GM18507 (cell line): ENCODE measurements at places on chromosomes 13 and 19.

GRCh38 chr19:40266119-40266518 lies 19.0 kb downstream of the AKT2 start:
- no peak for DNase-seq

GRCh38 chr19:52142001-52142595 lies 2.4 kb upstream of the ZNF616 start:
- DNase-seq = no peak

GRCh38 chr13:113789167-113789566 lies 30.1 kb downstream of the TMEM255B start:
- no peak for DNase-seq

DNA sequence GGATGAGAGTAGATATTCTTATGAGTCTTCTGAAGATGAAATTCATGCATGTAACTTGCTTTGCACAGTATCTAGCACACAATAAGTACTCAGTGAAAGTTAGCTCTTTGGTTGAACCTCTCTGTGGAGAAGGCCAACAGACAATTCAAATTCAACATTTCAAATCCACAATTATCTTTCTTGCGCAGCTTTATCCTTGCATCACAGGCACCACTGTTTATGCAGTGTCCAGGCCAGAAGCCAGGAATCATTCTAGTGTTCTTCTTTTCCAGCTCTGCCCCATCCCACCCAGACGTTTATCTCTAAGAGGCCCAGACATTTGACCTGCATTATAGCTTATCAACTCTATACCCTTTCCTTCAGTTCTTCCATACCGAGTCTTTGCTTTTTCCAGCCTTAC lies 254.7 kb upstream of the OBI1 start:
- no peak for DNase-seq

DNA sequence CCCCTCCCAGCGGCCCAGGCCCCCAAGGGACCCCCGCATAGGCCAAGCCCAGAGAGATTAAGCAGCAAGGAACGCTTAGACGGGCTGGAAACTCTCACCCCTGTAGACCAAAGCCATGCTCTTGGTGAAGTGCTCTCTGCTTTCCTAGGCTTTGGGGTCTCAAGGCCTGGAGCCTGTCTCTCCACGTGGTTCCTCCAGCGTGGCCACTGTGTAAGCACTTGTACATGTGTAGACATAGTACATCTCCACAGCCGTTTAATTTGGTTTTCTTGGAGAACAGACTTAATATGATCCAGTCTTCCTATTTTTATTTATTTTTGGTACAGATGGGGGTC lies 1.1 kb downstream of the NUDT19 start:
- no peak for DNase-seq

DNA sequence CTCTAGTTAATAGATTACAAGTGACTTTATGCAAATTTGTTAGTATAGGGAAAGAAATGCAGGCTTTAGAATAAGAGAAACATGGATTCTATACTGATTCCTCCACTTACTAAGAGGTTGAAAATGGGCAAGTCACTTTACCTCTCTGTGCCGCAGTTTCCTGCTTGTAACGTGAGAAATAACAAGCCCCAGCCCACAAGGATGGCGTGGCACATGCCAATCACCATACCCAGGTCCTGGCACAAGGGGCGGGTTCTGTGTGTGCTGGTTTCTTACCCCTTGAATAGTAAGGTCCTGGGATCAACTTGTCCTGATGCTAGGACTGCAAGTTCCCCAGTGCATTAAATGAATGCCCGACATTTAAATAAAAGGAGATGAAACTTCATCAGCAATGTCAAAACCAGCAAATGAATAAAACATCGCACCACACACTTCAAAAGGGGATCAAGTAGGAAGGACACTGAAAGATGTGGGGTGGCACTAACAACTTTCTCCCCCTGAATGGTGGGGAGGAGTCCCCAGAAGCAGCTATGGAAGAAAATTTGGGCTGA lies 7.9 kb upstream of the SIGLEC9 start:
- no peak for DNase-seq

DNA sequence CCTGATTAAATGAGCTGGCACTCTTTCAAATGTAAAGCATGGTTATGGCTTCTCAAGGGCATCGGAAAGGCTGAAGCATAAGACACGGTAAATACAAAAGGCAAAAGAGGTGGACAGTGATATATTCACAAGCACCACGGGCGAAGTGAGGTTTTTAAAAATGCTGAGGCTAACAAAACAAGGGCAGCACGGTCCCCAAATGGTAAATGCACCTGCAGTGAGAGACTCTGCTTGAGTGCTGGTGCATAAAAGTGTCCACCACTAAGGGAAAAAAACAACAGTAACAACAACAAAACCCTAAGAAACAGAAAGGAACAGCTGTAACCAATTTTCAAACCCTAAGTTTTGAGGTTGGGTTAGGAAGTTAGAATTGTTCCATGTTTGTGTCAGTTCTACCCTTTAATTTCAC lies 234.9 kb downstream of the PCDH9 start:
- no peak for DNase-seq

DNA sequence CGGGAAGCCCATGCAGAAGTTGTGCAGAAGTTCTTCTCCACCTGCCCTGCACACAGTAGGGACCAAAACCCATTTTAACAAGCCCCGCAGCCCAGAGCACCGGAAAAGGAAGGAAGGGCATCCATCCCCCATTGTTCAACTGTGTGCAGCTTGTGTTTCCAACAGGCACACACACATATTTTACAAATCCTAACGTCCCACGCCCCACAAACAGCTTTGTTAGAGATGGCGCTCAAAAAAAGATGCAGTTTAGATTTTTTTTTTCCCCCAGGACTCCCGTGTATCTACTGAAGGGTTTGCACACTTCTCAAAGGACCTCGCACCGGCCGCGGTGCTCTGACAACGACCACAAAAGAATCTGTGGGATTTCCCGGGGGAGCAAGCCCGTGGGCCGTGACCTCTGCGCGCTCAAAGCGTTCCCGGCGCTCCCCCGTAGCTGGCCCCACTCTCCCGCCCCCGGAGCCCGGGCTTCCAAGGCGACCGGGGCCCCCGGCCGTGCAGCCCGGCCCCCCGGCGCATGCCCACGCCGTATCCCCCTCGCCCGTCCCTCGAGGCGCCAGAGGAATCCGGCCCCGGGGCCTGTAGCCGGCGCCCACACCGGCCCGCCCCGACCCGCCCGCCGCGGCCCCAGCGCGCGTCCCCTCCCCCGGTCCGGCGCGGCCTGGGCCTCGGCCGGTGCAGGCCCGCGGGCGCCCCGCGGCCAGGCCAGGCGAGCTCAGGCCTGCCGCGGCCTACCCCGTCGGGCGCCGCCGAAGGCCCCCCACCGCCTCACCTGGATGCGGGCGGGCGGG lies 523 bp downstream of the ELAVL1 start:
- DNase-seq = no peak

GRCh38 chr19:7104747-7105447 lies 35.4 kb downstream of the ZNF557 start:
- peak; percentile 9 for DNase-seq

- no peak for DNase-seq
Observed at GRCh38 chr19:11452620-11453310, 17.3 kb downstream of the PRKCSH start.

- no peak for DNase-seq
Observed at GRCh38 chr13:27820524-27821482, 28.5 kb downstream of the GSX1 start.

DNA sequence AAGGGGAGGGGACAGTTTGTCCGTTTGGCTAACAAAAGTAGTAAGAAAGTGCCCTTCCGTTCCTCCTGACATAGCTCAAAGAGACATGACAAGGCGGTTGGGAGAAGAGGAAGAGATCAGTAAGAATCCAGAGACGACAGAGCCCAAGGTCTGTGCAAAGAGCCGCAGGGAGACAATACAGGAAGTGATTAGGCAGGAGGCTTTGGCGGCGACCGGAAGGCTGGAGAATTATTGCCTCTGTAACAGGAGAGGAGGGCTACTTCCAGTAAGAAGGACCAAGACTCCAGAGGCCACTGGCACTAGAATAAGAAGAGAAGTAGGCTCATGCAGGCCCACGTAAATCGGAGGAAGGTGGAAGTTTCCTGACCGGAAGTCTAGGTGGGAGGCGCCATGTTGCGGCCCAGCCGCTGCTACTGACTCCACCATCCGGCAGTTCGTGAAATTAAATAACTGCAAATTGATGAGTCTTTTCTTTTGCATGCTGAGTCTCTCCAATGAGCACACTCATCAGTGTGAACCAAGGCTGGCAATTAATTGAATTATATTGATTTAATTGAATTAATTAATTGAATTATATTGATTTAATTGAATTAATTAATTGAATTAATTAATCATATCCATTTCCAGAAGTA lies 9.9 kb downstream of the RFX2 start:
- DNase-seq = no peak

DNA sequence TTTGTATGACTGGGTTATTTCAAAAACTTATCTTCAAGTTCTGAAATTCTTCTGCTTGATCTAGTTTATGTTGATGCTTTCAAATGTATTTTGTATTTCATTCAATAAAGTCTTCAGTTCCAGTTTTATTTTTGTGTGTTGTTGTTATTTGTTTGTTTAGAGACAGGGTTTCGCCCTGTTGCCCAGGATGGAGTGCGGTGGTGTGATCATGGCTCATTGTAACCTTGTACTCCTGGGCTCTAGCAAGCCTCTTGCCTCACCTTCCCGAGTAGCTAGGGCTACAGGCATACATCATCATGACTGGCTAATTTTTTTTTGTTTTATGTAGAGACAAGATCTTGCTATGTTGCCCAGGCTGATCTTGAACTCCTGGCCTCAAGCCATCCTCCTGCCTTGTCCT lies 40.3 kb upstream of the ARHGEF7 start:
- no peak for DNase-seq

DNA sequence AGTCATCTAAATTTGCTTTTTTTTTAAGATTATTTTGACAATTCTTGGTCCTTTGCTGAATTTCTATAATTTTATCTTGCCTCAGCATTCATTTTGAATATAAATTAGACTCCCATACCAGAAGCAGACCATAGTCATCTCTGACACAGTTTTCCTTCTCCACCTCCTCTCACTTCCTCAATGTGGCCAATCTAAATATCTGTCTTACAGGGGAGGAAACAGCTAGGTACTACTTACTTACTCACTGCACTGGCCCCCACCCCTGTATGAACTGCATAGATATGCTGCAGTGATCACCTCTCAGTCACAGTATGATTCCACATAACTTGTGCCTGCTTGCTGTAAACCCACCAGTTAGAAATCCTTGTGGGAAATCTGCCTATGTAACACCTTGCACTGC lies 665.6 kb downstream of the FGF9 start:
- no peak for DNase-seq

DNA sequence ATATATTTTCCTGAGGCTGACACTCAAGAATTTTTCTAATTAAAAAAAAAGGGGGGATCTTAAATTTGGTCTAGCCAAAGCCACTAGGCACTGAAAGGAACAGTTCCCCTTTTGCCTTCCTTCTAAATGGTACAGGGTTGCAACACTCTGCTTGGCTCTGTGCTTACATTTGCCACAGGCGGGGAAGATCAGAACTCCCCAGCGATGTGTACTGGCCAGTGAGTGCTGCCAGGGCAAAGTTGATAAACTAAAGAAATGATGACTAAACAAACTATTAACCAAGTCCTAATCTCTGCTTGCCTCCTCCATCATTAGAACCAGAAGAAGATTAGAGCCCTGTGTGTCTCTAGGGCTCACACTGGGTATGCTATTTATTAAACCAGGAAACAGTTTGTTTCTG lies 75.3 kb upstream of the SCEL start:
- DNase-seq = no peak

GRCh38 chr13:106372199-106373155 lies 163.0 kb downstream of the EFNB2 start:
- DNase-seq = no peak

GRCh38 chr13:39039041-39039440 lies 785 bp downstream of the NHLRC3 start:
- no peak for DNase-seq

DNA sequence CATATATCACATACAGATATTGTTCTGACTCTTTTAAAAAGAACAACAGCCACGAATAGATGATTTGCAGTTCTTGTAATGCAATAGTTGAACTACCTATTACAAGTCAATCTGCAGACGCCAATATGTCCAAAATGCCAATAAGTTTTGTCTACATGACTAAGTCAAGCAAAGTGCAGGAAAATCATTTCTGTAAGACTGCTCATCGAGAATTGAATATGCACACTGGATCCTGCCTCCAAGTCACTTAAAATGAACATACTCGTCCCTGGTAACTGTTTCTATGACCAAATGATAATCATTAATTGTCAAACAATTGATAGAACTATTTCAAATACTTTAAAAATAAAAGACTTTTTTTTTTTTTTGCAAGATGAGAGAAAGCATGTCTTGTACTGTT lies 375.6 kb downstream of the ITGBL1 start:
- DNase-seq = no peak

GRCh38 chr13:34901572-34901971 lies 40.5 kb upstream of the NBEA start:
- DNase-seq = no peak

DNA sequence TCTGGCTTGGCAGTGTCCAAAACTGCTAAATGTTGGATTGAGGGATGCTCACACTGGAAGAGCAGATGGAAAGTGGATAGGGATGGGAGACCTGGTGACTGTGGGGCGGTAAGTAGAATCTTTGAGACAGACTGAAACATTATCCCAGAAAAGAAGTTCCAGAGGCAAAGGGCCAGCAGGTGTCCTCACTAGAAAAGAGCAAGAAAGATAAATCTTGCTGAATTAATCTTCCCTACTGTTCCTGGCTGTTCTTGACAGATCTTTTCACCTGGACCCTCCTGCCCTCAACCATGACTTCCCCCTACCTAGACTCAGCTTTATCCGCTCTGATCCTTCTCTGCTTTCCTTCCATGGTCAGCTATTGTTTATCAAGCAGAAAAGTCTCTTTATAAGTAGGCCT lies 35.0 kb upstream of the FRY start:
- no peak for DNase-seq

- DNase-seq = no peak
Observed at GRCh38 chr19:1851654-1852580, 3.6 kb upstream of the REXO1 start.

DNA sequence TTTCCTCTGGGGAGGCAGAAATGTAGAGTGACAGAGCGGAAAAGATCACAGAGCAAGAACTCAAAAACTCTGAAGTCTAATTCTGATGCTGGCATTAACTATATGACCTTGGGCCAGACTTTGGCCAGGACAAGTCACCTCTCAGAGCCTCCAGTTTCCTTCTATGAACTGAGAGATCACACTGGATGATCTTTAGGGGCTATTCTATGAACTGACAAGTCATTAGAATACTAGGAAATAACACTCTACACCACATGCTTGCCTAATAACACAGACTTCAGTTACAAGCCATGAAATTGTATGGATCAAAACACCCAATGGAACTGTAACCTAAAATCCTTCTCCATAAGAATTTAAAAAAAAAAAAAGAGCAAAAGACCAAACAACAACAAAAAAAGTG lies 16.9 kb downstream of the SLC25A30 start:
- no peak for DNase-seq
